ENCODE measurements at places on chromosomes 16 and 17. TPM values are rescaled to one million over a fixed set of nuclear protein-coding genes. Genes with fewer than 3 reads are reported as not detected.

CCL13 gene
- 0.89 TPM for total RNA-seq

IRX5 gene
- total RNA-seq = 31.4 TPM

HS3ST3A1 gene
- total RNA-seq = 10.5 TPM

GRCh38 chr16:22300427-22301071 lies 3.3 kb downstream of the POLR3E start:
- H3K27ac ChIP-seq = no peak overlapping the region
- no peak overlapping the region for H3K4me3 ChIP-seq
- no peaks in the 10 kb centered on the region for H3K27me3 ChIP-seq
- DNase-seq = no peak
- H3K36me3 ChIP-seq = no peaks in the 10 kb centered on the region

NOL3 gene
- 36.5 TPM for total RNA-seq

FBXO39 gene
- not detected for total RNA-seq

DNA sequence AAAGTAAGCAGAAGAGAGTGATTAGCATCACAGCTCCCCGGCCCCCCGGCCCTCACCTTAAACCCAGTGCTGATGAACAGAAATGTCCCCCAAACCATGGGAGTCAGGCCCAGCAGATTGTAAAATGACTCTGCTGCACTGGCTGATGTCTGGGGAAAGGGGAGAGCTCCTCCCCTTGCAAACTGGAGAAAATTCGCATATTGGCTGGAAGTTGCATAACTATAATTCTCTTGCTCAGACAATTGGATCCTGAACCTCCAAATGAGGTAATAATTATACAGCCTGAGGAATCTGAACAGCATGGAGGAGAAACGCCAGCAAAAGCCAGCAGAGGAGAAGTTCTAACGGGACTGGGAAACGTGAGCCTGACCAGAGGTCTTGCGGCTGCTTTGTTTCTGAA lies 109.7 kb downstream of the C16orf95 start:
- H3K4me1 ChIP-seq = peaks cover 4% of the 10 kb centered on the region
- H3K36me3 ChIP-seq = no peaks in the 10 kb centered on the region
- no peak overlapping the region for H3K27ac ChIP-seq
- no peak for DNase-seq
- no peak overlapping the region for H3K4me3 ChIP-seq

TMEM235 gene
- total RNA-seq = not detected

DNA sequence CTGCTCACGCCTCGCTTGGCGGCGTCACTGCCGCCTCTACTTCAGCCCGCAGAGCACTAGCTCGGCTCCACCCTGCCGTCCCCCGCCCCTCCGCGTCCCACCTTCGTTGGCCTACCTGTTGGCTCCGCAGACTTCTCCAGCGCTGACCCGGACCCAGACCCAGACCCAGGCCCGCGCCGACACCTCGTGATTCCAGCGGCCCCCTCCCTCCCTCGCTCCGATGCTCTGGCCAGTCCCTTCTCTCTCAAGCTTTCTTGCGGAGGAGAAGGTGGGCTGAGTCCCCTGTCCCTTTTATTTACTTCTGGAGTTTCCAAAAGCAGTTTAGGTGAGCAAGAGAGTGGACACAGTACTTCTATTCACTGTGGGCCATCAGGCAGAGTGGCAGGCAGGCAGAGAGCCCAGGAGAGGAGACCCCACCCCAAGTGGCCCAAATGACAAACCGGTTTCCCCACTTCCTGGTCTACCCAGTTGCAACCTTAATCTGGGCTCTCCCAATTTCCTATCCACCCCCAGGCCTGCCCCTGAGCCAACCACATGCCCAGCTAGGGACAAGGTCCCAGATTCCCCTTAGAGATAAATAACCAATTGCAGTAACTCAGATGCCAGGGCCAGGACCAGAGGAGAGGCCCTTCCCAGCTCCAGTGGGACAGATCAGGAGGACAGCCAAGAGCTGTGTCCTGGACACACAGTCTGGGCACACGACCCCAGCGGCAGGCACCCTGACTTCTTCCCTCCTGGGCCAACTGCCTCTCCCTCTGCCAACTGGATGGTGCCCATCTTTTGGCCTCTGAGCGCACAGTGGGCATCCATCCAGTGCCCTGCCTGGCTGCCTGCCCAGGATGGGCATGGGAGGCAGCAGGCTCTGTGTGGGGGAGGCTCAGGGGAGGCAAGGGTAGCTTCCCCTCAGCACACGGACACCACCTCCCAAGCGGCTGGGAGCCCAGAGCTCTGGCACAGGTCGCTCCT lies 1.2 kb upstream of the SRCIN1 start:
- no peak for DNase-seq
- no peaks in the 10 kb centered on the region for H3K36me3 ChIP-seq
- H3K4me1 ChIP-seq = peaks cover 29% of the 10 kb centered on the region
- peaks cover 13% of the 10 kb centered on the region for H3K27me3 ChIP-seq
- H3K27ac ChIP-seq = no peak overlapping the region
- no peak overlapping the region for H3K4me3 ChIP-seq
